ENCODE measurements at places on chromosomes 7 and 10.

- no peak for DNase-seq
Measured at GRCh38 chr7:108226816-108227299, 96.7 kb upstream of the LAMB4 start.

GRCh38 chr10:17923728-17924127, 28.0 kb upstream of the SLC39A12 start:
- no peak for DNase-seq

GRCh38 chr7:140624392-140625191, 16.0 kb downstream of the DENND2A start:
- no peak for DNase-seq

GRCh38 chr10:52322936-52323335, 8.9 kb downstream of the DKK1 start:
- DNase-seq = no peak

DNA sequence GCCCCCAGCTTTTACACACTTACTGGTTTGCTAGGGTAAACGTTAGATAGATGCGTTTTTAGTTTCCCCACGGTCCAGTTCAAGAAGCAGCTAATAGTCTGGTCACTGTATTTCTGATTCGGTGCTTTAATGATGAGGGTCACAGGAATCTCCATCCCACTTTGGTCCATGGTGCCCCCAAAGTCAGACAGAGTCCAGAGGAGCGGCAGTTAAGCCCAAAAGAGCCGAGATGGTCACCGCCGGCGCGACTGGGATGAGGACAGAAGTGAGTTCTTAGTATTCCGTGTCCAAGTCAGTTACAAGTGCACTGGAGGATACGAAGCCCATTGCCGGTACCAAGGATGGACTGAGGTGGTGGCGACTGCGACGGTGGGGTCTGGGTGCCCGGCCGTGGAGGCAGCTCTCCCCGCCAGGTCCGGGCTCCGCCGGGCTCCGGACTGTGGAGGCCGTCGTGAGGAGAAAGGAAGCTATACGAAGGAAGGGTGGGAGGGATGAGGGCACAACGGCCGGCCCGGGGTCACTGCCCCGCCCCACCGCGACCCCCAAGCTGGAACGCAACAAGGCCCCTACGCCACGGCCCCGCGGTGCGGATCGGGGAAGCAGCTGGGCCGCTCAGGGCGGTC, 663 bp downstream of the HERPUD2 start:
- no peak for DNase-seq

DNA sequence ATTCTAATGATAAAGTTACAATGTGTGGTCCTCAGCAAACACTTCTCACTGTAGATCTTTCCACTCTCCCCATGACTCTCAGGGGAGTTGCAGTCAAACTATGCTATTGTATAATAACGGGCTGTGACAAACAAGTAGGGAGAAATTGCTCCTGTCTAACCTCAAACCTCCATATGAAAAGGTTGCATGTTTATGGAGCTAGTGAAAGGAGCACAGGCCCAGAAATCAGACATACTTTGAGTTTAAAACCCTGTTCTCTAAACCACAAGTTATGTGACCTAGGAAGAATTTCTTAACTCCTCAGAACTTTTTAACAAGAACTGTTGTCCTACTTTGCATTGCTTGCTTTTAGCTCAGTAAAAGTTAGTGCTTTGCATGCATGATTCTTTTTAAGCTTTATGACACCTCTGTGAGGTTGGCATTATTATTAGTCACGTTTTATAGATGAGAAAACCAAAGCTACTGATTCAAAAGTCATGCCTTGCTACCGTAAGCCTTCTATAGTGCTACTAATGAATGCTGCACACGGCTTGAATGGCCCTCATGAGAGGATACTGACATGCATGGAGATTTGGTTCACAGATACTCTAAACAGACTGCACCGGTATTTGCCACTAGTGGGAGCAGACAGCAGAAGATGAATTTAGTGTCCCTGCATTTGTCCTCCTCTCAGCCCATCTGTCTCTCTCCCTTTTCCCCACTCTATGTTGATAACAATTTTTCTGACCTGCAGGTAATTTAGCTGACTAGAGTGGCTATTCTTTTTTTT, 129.5 kb upstream of the PCGF5 start:
- no peak for DNase-seq

- DNase-seq = no peak
Measured at GRCh38 chr7:123748171-123748733, 551 bp downstream of the WASL start.

DNA sequence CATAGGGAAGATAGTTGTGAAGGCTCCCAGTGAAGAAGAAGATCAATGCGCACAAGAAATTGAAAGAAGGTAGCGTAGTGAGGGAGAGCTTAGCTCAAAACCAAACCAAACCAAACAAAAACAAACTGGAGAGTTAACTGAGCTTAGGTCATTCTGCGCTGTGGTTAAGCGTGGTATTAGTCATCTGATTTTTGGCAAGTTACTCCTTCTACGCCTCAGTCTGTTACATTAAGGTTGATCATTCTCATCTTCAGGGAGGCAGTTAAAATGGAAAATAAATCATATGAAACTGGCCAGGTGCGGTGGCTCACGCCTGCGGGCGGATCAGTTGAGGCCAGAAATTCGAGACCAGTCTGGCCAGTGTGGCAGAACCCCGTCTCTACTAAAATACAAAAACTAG, 259.7 kb downstream of the EXOC4 start:
- DNase-seq = no peak

Data from esophagus squamous epithelium (tissue), 5 donors.